ENCODE measurements at places on chromosomes 2 and 18.

DNA sequence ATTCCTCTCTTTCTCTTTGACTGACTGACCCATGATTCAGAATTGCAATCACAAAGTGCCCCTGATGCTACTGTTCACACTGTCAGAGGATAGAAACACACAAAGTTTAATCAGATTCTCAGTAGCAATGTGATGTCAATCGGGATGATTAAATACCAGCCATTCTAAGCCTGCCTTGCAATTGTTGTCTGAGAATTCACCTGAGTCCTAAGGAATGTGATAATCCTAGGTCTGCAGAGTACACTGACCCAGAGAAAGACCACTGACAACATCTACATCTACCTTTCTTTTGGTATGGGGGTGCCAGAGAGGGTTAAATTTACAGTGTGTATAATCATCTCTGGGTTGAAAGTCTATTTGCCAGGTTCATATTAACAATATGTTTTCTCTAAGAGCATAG, 883.3 kb downstream of the NRXN1 start:
- DNase-seq: no peak

DNA sequence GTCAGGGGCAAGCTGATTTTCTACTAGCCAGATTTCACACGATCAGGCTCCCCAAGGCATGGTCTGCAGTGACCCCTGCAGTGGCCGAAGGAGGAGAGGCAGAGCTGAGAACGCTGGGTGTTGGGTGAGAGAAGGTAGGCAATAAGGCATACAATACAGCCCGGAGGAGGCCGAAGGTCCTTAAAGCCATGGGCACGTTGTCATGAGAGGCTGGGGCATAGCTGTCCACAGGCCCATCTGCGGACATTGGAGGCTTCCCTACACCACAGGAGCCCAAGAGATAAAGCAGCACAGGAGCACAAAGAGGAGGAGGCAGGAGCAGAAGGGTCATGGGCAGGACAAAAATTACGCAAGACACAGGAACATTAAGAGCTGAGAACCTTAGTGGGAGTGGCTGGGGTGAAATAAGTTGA, 16.7 kb upstream of the BZW1 start:
- no peak for DNase-seq

DNA sequence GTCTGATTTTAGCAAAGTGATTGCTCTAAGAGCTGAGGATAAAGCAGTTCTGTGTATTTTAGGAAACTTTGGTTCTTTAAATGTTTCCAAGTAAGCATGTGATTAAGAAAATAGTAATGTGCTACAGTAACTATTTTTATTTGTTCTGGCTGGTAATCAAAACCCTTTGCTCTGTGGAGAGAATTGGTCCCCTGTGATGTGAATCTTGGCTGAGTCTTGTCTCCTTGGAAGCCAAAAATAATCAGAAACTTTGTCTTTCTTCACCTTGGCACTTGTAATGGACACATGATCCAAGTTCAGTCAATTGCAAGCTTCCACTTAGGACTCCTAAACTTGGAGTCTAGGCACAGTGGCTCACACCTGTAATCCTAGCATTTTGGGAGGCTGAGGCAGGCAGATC, 422.7 kb upstream of the CDH20 start:
- no peak for DNase-seq

DNA sequence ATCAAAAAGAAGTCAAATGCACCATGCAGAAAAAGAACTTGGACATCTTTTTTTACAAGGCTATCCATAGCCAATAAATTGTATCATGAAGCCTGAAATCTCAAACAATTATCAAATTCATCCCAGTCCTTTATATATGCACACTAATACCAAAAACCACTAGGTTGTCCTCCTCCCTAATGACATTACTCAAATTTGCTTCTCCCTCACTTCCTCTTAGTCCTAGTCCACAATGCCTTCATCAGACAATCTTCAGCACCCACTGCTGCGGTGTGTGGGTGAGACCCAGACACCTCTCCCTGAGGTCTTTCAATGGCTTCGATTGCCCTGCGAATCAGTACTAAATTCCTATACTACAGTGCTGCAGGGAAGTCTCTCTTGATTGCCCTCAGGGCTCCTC, 58.1 kb downstream of the CLASP1 start:
- no peak for DNase-seq

- DNase-seq: no peak
Observed at GRCh38 chr18:45104049-45104395, 423.3 kb downstream of the SETBP1 start.

DNA sequence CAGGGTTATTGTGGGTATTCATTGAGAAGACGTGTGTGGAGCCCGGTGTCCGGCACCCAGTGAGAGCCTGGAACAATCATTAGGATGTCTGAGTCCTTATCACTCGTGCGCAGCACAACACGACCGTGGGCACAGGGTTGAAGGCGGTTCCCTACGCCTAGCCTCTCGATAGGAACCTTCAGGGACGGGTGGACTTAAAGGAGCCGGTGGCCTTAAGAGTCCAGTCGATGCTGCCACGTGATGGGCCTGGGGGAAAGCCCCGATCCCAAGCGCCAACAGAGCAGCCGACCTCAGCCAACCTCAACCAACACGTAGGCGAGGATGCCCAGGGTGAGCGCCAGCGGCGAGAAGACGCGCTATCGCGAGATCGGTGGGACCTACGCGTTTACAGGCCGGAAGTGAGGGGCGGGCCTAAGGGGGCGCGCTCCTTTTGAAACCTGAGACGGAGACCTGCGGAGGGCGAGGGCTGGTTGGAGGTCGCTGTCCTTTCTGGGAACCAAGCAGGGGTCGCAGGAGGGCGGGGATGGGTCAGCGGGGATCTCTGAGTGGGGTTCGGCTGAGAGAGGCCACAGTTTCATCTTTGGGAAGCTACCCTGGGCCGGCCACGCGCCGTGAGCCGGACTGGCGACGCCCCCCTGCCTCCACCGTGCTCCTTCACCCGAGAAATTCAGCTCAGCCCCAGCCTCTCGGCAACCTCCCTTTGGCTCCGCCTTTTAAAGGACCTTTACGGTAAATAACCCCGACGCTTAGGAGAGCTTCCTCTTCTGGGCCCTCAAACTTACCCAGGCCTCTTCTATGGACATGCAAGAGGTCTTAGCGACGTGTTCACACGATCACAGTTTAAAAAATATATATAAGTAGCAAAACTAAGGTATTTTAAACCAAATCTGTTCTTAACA, 28.3 kb downstream of the WNT10A start:
- peak; percentile 59 for DNase-seq

DNA sequence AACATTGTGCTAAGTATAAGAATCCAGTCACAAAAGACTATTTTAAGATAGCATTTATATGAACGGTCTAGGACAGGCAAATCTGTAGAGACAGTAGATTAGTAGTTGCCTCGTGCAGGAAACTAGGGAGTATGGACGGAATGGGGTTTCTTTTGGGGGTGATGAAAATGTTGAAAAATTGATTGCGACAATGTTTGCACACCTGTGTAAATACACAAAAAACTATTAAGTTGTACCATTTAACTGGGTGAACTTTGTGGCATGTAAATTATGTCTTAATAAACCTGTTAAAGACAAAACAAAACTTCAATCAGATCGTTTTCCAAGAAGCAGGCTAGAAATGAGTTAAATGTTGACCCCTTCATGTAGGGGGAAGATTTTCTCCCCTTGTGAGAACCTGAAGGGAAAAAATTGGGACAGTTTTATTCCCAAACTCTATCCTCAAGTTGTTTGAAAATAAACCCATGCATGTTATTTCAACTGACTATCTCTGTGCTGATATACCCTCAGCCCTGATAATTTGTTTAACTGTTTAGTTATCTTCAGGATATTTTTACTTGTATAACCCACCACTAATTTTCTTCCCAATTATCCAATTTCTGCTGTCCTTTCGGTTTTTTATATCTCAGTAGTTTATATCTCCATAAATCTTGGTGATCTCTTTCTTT, 87.2 kb downstream of the CAMKMT start:
- no peak for DNase-seq

GRCh38 chr2:239173301-239173700, 227.5 kb downstream of the HDAC4 start:
- no peak for DNase-seq

- no peak for DNase-seq
Observed at GRCh38 chr18:28127763-28128658, 48.9 kb downstream of the CDH2 start.

DNA sequence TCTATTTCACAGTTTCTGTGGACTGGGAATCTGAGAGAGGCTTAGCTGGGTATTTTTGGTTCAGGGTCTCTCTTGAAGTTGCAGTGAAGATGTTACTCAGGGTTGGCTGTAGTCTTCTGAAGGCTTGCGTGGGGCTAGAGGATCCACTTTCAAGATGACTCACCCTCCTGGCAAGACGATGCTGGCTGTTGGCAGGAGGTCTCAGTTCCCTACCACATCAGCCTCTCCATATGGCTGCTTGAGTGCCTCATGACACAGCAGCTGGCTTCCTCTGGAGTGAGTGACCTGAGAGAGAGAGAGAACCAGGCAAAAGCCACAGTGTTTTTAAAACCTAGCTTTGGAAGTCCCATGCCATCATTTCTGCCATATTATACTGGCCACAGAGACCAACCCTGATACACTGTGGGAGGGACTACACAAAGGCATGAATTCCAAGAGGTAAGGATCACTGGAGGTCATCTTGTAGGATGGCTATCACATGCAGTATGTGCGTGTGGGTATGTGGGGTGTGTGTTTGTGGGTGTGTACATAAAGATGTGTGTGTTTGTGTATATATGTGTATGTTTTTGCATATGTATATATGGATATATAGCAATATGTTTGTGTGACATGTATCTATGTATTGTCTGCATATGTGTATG, 25.1 kb downstream of the DNPEP start:
- no peak for DNase-seq

DNA sequence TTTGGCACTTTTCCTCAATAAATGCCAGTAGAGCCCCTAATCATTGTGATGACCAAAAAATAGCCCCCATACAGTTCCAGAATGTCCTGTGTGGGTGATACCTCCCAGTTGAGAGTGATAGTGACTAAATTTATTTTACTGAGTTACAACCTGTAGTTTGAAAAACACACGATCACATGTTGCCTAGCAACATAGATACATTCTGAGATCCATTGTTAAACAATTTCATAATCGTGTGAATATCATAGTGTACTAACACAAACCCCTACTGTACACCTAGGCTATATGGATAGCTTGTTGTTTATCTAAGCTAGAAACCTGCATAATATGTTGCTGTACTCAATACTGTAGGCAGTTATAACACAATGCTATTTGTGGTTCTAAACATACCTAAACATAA, 30.6 kb downstream of the KCMF1 start:
- DNase-seq: no peak

DNA sequence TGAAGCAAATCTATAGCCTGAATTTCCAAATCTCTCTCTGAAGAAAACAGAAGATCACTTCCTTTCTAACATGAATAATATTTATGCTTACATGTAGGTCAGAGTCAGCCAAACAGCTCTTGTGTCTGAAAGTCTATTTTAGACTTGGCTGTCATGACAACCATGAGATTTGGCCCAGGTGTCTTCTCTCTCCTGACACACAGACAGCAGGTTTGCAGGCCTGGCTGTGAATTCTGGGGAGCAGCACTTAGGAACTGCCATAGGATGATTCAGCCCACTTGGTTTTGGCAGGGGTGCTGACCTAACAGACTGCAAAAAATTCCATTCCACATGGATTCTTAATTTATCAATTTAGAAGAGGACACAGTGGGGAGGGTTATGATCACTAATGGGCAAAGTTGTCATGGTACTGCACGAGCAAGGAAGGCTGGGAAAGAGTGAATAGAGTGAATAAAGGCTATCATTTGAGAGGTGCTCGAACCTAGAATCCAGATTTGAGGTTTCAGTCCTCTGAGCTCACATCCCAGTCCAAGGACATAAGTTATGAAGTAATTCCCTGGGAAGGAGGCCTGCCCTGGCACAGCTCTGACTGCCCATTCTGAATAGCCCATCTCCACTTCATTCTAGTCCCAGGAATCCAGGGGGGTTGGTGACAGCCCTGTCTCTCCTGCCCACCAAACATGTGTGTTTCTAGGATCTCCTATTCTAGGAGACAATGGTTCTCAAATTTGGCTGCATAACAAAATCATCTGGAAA, 453.9 kb upstream of the TRIB2 start:
- no peak for DNase-seq

All from globus pallidus (tissue), 1 donor.